ENCODE measurements at places on chromosomes 11 and 22.

DNA sequence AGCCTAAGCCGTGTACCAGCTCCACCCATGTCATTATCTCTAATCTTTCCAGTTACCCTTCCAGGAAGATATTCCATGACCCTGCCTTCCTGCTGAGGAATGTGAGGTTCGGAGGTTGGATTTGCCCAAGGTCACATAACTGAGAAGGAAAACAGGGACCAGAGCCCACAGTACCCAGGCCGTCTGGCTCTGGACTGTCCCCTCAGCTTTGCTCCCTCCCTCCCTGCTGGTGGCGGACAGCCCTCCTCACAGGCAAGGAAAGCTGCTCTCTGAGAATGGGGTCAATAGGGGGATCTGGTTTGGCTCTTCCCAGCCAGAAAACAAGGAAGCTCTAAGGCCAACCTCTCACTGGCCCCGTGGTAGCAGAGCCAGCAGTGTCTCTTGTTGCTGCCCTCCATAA lies 63.3 kb downstream of the SYN3 start:
- no peak for DNase-seq

GRCh38 chr22:19680911-19681862 lies 33.1 kb upstream of the SEPTIN5 start:
- no peak for DNase-seq

GRCh38 chr11:28442131-28442530 lies 333.9 kb downstream of the METTL15 start:
- DNase-seq: no peak

GRCh38 chr11:105582497-105582896 lies 27.4 kb upstream of the GRIA4 start:
- DNase-seq: no peak

DNA sequence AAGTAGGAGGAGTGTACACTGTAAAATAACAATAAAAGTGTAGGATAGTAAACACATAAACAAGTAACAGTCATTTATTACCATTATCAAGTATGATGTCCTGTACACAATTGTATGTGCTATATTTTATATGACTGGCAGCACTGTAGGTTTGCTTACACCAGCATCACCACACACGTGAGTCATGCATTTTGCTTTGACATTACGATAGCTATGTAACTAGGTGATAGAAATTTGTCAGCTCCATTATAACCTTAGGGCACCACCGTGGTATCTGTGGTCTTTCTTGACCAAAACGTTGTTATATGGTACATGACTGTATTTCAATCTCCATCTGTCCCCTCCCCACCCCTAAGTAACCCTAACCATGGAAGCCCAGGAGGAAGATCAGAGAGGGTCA lies 1.1 kb downstream of the DNAL4 start:
- DNase-seq: no peak

GRCh38 chr22:44439356-44440223 lies 58.4 kb downstream of the RTL6 start:
- DNase-seq: no peak

- no peak for DNase-seq
Measured at GRCh38 chr11:36330411-36330810, 34.3 kb downstream of the PRR5L start.

- no peak for DNase-seq
Measured at GRCh38 chr11:1751531-1751921, 1.1 kb upstream of the IFITM10 start.

Data from stimulated activated CD8-positive, alpha-beta memory T cell treated with anti-CD3 and anti-CD28 coated beads, Interleukin-12 subunit alpha, Interleukin-12 subunit beta, amount 100 ng/mL, for 1 hour (primary cell).